ENCODE measurements at places on chromosomes 11 and 22.
A peak's percentile ranks its signal among the peaks of the same experiment; 100 is the strongest.

DNA sequence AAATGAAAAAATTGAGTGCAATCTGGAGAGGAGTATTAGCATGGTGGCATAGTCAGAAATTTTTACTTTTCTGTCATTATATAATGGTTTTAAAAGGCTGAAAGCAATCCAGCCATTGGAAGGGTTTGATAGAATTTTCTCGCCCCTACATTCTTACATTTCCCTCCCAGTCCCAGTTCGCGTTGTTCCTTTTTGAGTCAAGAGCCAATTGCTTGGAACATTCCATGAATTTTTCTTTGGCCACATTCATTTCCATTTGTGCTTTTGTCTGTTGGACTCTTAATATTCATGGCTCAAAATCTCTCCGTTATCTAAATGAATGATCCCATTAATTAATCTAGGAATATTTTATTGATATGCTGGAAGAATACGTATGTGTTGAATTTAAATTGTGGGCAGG, 66.0 kb downstream of the GRK3 start:
- DNase-seq, result no peak

DNA sequence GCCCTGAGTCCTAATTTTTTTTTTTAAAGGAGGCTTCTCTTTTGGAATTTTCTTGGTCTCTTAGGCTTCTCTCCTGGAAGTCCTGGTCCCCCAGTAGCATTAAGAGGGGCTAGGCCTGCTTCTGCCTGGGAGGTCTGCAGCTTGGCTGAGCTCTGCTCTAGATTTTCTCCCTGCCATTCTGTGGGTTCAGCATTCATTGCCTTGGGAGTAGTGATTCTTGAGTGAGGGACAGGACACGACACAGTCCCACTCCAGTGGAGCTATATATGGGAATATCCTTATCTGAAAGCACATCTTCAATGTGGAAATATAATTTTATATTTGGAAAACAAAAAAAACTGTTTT, 3.7 kb downstream of the IGSF22 start:
- DNase-seq, result no peak

DNA sequence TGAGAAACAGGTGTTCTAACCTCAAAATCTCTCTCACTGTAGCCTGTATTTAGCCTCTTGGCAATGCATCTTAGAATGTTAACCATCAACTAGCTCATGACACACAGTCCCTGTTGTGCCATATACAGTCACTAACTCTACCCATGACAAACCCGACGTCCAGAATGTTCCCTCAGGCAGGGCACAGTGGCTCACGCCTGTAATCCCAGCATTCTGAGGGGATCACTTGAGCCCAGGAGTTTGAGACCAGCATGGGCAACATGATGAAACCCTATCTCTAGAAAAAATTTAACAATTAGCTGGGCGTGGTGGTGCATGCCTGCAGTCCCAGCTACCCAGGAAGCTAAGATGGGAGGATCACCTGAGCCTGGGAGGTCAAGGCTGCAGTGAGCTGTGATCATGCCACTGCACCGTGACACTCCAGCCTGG, 18.2 kb upstream of the CCDC34 start:
- DNase-seq, result no peak

GRCh38 chr11:72784662-72785061, 9.2 kb downstream of the STARD10 start:
- DNase-seq, result no peak

GRCh38 chr11:125418396-125418795, 77.7 kb downstream of the FEZ1 start:
- no peak for DNase-seq

- DNase-seq, result no peak
Observed at GRCh38 chr11:18419040-18419439, 6.9 kb downstream of the LDHC start.

- peak; percentile 95 for DNase-seq
Observed at GRCh38 chr11:113014262-113015097, 53.3 kb downstream of the NCAM1 start.

GRCh38 chr11:28671274-28671673, 563.1 kb downstream of the METTL15 start:
- DNase-seq, result no peak

- no peak for DNase-seq
Observed at GRCh38 chr11:92277871-92278270, 53.3 kb downstream of the FAT3 start.

DNA sequence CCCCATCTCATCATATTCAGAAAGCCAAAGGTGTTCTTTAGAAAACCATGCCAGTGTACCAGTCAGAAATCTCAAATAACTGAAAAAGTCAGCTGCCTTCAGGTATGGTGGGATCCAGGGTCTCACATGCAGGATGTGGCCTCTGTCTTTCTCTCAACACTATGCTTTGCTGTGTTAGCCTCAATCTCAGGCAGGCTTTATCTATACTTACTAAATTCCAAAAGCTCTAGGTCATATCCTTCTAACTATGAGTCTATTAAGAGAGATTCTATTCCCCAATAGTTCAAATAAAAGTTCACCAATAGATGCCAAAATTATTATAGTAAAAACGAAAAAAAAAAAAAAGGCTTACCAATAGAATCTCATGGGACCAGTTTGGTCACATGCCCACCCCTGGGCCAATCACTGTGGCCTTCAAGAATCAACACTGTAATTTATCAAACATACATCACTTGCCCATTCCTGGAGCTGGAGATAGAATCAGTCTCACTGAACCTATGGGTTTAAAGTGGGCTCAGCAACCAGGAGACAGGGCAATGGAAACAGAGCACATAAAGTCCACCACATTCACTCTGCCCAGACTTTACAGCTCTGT, 38.0 kb upstream of the APLNR start:
- DNase-seq, result no peak

- no peak for DNase-seq
Observed at GRCh38 chr22:50157709-50158375, 12.7 kb upstream of the PANX2 start.

GRCh38 chr11:8357891-8358566, 94.4 kb upstream of the LMO1 start:
- DNase-seq, result peak; percentile 16

DNA sequence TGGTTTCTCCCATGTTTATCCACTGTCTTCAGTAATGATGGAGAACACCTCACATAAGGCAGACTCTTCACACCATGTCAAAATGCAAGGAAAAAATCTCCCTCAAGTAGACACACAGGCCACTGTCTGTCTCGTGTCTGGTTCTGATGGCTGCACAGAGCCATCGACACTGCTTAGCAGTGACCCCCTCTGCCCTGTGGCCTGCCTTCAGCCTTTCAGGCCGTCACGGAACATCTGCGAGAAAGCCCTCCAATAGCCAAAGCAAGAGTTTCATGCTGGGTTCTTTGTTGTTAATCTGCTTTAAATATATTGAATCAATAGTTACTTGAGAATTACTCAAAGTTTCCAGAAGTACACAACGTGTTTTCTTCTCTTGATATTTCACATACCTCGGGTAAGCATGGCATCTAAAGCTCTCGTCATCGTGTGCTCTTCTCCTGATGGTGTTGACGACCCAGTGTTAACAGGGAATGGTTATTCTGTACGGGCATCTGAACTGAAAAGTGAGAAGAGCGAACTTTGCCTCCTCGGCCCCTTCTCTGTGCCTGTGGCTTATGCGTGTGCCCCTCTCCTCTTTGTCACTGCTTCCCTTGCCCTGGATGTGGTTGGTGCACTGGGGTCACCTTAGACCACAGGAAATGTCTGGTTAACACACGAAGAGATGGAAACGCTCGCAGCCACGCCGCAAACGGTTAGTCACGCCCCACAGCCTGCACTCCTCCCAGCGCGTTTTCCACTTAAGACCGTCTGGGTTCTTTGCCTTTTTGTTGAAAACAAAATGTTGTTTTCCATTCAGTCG, 33.4 kb upstream of the CTTN start:
- no peak for DNase-seq

DNA sequence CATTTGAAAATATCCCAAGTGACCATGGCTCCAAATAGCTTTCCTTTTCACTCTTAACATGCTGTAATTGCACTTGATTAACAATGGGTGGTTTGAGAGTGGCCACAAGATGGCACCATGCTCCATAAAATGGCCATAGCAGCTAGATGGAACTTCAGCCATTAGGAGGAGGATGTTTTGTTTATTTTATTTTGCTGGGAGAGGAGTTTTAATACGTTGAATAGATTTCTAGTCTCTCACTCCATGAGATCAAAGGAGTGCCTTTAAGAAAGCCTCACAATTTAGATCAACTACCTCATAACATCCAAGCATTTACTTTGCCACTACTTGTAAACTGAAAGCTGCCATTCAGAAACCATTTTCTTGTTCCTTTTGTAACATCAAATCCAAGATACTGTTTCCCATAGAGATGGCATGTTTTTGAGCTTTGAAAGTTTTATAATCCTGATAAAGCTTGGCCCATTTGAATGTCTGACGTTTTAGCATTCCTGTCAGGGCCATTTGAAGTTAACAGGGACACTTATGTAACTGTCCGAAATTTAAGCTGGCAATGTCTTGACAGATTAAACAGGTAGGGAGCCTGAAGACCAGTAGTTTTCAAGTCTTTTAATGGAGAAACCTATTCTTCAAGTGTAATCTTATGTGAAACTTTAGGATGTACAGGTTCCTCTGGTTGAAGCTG, 4.7 kb downstream of the FEN1 start:
- DNase-seq, result peak; percentile 77

DNA sequence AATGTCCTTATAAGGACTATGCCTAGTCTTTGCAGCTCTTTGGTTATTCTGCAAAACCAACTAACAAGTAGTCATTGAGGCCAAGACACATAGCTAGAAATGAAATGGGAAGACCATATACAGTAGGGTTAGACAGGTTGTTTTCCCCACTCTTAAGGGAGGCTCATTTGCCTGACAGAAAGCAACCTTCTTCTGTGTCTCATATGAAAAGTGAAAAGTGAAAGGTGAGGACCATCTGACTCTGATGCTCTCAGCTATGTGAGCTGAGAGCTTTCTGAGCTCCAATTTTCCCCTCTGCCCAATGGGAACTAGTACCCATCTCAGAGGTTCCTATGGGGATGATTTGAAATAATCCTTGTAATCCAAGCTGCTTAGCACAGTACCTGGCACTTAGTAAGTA, 142.0 kb upstream of the BDNF start:
- no peak for DNase-seq

Measured in NCI-H82 (cell line).